T47D (cell line): ENCODE measurements at places on chromosomes 2 and 18.

DNA sequence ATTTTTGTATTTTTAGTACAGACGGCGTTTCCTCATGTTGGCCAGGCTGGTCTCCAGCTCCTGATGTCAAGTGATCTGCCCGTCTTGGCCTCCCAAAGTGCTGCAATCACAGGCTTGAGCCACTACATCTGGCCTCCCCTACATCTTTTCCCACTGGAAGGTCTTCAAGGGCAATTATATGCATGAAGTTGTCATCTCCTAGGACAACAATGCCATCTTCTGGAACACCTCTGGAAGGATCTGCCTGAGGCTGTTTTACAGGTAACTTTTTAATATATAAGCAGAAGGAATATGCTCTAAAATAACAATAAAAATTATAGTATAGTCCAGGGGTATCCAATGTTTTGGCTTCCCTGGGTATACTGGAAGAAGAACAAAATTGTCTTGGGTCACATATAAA is 321.4 kb downstream of the AFF3 start:
- no peak for DNase-seq

GRCh38 chr2:145558617-145559350 is 1038.9 kb upstream of the ZEB2 start:
- no peak for DNase-seq

DNA sequence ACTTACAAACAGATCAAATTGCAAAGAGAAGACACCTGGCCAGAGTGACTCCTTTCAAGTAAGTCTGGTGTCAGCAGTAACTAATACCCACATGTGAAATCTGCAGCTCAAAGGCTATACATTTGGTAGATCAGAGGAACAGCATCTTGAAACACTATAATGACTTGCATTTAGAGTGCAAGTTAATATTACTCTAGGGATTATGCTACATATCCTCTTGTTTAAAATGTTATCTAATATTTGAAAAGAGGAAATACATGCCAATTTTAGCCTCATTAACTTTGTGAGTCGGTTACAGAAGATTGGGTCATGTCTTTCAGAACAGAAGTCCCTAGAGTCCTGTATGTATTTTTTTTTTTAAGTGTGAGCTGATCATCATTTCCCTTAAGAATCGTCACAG is 15.2 kb downstream of the LANCL1 start:
- no peak for DNase-seq

GRCh38 chr2:239519089-239519920 is 118.5 kb upstream of the HDAC4 start:
- no peak for DNase-seq
